Activated naive CD4-positive, alpha-beta T cell treated with anti-CD3 and anti-CD28 coated beads, Interleukin-2, amount 50 U/mL, for 72 hours (primary cell): ENCODE measurements at places on chromosomes 1 and 21. TPM values are rescaled to one million over a fixed set of nuclear protein-coding genes. Genes with fewer than 3 reads are reported as not detected.

GRCh38 chr1:160806784-160807183, 10.8 kb downstream of the LY9 start:
- no peak for DNase-seq

Gene MCOLN2
- total RNA-seq: 37.4 TPM

DNA sequence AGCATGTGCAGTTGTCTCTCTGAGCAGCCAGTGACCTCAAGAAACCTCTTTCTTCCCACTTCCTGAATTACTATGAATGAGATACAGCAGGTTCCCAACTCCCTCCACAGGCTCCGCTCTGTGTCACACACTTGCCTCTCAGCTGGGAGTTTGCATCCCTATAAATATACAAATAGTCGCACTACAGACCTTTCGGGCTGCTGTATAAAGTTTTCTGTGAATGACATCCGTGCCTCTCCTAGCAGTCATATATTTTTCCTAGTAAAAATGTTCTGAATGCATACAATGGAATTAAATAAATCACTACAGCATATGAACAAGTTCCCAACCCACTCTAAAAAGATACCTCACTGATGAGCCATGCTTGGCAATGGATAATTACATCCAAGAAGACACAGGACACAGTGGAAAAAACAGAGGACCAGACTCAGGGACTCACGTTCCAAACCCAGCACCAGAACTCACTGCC, 66.8 kb downstream of the CAPZB start:
- DNase-seq: no peak

Gene PHTF1
- 17.0 TPM for total RNA-seq

- no peak for DNase-seq
Measured at GRCh38 chr1:1356796-1357401, 1.5 kb downstream of the MXRA8 start.

DNA sequence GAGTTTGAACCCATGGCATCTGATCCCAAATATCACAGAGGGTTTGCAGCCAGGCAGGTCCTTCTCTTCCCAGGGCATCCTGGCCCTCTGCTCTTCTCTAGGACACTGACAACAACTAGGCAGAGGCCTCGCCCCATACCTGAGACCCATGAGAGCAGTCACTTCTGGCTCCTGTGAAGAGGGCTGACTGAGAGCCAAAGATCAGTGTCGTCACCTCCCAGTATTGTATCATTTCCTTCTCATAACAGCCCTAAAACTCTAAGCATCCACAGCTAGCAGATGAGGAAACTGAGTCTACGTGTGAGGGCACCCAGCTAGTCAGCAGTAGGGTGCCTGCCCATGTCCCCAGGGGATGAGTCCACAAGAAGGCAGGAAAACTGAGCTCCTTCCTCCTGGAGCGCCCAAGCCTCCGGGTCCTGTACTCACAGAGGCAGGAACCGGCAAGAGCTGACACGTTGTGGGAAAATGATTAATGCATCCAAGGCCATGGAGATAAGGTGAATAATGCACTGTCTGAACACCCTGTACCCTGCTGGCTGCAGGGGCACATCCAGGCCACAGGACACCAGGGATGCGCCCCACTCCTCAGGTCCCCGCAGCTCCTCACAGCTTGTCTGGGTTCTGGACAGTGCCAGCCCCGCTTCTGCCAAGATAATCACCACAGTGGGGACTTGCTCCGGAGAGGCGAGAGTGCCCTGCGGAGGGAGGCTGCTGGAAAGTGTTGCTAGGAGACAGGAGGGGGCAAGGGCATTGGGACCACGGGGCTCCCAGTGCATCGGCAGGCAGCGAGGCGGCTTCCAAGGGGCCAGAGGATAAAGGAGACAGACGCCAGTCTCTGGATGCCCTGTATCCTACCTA, 340.0 kb downstream of the NPHP4 start:
- DNase-seq: no peak

- no peak for DNase-seq
Measured at GRCh38 chr1:27951396-27951795, 8.4 kb upstream of the XKR8 start.

- no peak for DNase-seq
Measured at GRCh38 chr1:21645550-21645949, 23.6 kb downstream of the RAP1GAP start.

Gene KRTAP19-1
- not detected for total RNA-seq

GRCh38 chr1:106603616-106604015, 452.9 kb upstream of the PRMT6 start:
- no peak for DNase-seq

Gene PRAMEF12
- total RNA-seq: not detected

GRCh38 chr1:175072099-175072951, 4.7 kb downstream of the TNN start:
- peak; percentile 27 for DNase-seq

GRCh38 chr21:37907076-37907475, 9.2 kb downstream of the KCNJ6 start:
- DNase-seq: no peak

- peak; percentile 30 for DNase-seq
Measured at GRCh38 chr21:39000496-39000895, 182.8 kb downstream of the PSMG1 start.

- DNase-seq: no peak
Measured at GRCh38 chr1:160243767-160244166, 18.6 kb downstream of the DCAF8 start.

GRCh38 chr1:42576935-42577334, 81.3 kb upstream of the PPIH start:
- DNase-seq: no peak

GRCh38 chr1:176545034-176545639, 82.2 kb downstream of the PAPPA2 start:
- DNase-seq: no peak

Gene NEGR1
- not detected for total RNA-seq

GRCh38 chr1:13828454-13829151, 128.6 kb downstream of the PRDM2 start:
- no peak for DNase-seq

Gene C1QB
- total RNA-seq: not detected

- no peak for DNase-seq
Measured at GRCh38 chr1:2561446-2561845, 5.3 kb downstream of the TNFRSF14 start.

DNA sequence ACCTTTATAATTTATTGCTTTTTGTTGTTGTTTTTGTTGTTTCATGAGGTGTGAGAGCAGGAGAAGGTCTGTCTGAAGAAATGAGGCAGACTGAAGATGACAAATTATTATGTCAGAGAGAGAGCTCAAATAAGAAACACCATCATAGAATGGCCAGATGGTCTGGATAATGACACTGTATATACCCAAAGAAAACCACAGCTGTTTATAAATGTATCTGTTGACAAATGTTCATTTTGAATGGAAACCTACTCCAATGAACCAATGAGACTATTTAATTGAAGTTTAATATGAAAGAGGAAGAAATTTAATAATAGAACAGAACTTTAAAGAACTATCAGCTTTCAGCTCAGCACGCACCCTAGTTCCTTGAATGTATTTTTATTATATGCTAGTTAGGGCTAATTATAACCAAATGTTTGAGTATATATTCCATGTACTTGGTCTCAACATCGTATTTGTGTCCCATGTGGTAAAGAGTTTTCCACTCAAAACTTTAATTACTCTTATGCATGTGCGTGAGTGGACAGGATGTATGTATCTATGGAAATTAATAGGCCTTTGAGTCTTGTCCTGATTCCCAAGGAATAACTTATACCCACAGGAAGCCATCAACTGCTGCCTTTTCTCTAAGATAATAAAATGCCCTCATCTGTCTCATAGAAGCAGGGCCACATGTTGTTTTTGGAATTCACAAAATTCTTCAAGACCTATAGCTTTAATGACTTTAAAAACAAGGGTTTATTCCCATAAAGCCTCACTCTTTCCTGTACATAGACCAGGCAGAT, 202.7 kb downstream of the KCNK2 start:
- DNase-seq: no peak

GRCh38 chr1:230090194-230090711, 23.2 kb downstream of the GALNT2 start:
- DNase-seq: no peak

DNA sequence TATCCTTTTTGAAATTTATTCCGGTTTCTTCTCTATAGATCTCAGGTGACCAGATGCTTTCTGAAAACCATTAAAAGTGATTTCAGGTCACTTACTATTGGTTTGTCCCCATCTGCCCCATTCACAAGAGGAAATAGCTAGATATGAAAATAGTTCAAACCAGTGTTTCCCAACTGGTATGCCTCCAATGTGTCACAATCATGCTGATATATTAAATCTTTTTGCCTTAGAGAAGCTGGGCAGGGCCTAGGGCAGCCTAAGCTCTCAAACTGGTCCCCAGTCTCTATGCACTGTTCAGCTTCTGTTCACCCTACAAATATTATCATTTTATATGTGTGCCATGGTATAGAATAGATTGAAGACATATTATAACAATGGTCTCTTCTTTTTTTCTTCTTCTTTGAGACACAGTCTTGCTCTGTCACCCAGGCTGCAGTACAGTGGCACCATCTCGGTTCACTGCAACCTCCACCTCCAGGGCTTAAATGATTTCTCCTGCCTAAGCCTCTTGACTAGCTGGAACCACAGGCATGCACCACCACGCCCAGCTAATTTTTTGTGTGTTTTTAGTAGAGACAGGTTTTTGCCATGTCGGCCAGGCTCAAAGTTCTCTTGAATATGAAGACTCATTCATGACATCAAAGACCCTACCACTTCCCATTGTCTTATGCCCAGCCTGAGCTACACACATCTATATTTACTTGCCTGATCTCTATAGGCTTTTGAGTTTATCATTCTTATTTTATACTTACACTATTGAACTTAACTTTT, 15.7 kb downstream of the PTPN22 start:
- DNase-seq: no peak

GRCh38 chr1:68011657-68012375, 38.6 kb downstream of the DIRAS3 start:
- no peak for DNase-seq

DNA sequence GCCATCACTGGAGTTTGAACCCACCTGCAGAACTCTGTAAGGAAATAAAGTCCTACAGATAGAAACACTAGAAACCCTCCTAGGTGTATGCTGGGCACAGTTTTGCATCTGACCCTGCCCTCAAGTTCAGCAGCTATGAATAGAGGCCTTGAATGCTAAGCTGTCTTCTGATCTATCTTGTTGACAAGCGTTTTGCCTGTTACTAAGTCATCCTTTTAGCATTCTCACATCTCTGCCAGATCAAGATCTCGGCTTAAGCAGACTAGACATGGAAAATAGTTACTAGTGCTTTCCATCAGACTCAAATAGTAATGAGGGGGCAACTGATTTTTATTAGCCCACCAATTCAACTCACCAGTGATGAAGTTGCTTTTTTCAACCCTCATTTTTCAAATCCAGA, 10.5 kb downstream of the TBX15 start:
- DNase-seq: no peak

DNA sequence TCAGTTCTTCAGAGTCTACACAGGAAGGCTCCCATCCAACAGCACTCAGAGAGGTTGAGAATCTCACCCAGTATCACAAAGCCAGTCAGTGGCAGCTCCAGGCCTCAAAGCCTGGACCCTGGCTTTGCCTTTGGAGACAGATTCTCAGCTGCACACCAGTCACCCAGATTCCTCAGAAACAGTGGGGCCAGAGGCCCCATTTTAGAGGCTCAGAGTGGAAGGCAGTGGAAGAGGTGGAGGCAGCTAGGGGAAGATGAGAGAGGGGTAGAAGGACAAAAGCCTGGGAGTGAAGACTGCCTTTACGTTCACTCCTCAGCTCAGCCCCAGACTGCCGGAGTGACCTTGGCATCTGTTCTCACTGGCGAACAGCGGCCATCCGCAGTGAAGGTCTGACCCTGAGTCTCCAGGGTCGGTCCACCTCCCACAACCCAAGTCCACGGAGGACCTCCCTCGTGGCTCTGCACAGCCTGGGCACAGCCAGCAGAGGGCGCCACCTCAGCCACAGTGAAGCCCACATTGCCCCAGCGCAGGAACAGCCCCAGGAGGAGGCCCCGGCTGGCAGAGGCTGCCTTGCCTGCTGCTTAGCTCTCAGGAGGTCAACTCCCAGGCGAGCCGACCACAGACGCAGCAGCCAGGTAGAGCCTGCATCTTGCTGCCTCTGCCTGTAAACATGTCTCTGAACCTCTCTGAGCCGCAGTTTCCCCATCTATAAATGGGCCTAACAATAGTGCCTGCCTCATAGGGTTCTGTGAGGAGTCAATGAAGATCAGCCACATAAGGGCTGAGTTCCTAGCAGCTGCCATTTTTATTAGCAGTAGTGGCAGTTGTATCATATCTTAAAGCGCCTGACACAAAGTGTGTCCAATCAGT, 5.9 kb upstream of the FNDC5 start:
- DNase-seq: peak; percentile 83

Gene TRIM46
- total RNA-seq: 15.2 TPM

Gene PIK3R3
- total RNA-seq: 0.45 TPM

GRCh38 chr1:203638103-203638475, 11.5 kb downstream of the ATP2B4 start:
- DNase-seq: no peak

DNA sequence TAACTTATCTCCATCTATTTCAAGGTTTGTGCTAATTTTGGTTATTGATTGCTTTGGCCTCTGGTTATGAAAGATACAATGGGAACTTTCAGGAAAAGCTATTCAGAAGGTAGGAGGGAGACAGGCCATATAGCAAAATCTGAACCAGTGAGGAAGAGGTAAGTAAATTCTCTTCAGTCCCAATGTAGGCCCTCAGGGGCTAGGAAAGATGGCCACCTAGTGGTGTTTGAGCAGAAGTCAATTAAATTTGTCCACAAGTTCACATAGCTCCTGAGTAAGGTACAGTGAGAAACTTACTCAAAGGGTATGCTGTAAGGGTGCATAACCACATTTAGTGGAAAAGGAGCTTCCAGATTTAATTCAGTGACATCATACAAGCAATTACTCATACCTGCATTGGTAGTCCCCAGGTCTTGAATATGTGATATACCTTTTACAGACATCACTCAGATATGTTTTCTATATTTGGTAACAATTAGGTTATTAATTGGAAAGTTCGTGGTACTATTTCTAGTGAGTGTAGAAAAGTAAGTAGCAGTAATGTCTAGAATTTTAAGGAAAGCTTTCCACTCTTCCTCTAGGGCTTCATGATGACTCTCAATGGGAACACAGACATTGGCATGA, 21.4 kb upstream of the FMO1 start:
- no peak for DNase-seq

Gene RHD
- not detected for total RNA-seq

DNA sequence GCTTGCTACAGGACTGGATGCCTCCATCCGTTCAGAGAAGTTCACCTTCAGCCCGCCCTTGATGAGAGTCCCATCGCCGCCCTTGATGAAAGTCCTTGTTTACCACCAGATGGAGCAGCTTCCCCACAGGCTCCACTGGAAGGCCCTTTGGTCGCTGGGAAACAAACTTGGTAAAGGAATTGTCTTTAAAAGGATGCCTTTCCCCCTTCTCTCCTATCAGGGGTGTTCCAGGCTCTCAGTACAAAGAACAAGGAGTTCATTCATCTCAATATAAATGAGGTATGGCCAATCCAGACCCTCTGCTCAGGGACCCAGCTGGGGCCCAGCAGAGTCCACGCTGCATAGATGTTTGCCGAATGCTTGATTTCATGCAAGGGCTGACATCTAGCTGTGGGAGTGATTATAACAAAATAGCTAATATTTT, 50.8 kb downstream of the CAPN9 start:
- DNase-seq: no peak

DNA sequence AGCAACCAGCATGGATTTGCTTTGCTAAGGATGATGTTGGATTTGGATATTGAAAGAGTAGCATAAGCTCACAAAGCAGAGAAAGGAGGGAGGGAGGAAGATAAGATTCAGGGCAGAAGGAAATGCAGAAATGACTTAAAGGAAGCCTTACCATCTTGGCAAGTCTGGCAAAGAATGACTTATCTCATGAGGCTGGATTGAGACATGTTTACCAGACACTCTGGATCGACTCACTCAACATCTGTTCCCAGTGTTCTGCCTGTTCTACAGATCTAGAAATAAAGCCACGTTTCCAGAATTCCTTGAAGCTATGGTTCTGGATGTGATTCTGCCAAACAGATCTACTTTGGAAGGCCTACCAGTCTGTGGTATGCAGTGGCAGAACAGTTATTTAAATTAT, 38.8 kb upstream of the CTBS start:
- no peak for DNase-seq
